ENCODE measurements at places on chromosomes 6 and 20. TPM values are rescaled to one million over a fixed set of nuclear protein-coding genes. Genes with fewer than 3 reads are reported as not detected.
A peak's percentile ranks its signal among the peaks of the same experiment; 100 is the strongest.

HNF4A gene
- not detected for total RNA-seq

CPNE5 gene
- 0.54 TPM for total RNA-seq

SLC22A16 gene
- total RNA-seq = not detected

FLRT3 gene
- total RNA-seq = 35.2 TPM

PAQR8 gene
- 10.7 TPM for total RNA-seq

- no peaks in the 10 kb centered on the region for H3K27me3 ChIP-seq
- H3K27ac ChIP-seq = no peak overlapping the region
- H3K4me3 ChIP-seq = no peak overlapping the region
- no peak for DNase-seq
- H3K4me1 ChIP-seq = no peaks in the 10 kb centered on the region
These were observed 139.6 kb downstream of the TFAP2B start for GRCh38 chr6:50958148-50958697.

DNA sequence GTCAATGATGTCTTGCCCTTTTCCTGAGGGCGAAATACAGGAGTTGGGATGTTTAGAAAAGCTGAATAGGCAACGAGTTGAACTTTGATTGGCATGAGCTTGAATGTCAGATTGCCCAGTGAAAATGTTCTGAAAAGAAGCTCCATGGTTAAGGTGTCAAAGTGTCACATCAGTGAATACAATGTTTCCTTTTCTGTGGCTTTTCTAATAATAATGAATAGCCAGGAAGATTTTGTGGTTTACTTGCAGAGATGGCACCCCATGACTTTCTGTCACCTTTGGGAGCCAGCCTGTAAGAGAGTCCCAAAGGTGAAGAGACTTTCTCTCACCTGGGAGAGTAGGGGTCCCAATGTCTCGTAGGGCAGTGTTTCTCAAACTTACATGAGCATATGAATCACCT is 119.2 kb downstream of the KCNQ5 start:
- no peaks in the 10 kb centered on the region for H3K4me1 ChIP-seq
- H3K27me3 ChIP-seq = peaks cover 4% of the 10 kb centered on the region
- H3K36me3 ChIP-seq = no peaks in the 10 kb centered on the region
- H3K27ac ChIP-seq = no peak overlapping the region

DNA sequence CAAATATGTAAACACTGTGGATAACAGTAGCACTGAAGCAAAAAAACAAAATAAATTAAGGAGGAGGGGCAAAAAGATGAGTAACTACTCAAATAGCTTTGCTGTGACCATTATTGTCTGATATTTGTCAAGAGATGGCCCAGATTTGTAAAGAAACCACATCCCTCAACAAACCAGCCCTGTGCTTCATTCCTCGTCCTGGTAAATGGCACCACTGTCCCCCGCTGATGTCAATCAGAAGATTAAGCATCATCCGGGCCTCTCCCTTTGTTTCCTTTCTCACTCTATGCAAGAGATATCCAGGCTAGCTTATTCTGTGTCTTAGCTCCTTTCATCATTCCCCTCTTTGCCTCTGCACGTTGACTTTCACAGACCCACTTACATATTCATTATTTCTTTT is 259.0 kb downstream of the SYNE1 start:
- H3K4me3 ChIP-seq = peak overlapping the region; percentile 18
- no peak for DNase-seq
- no peaks in the 10 kb centered on the region for H3K27me3 ChIP-seq
- H3K27ac ChIP-seq = no peak overlapping the region
- no peaks in the 10 kb centered on the region for H3K36me3 ChIP-seq

- H3K36me3 ChIP-seq = no peaks in the 10 kb centered on the region
- H3K27ac ChIP-seq = no peak overlapping the region
- peaks cover 5% of the 10 kb centered on the region for H3K27me3 ChIP-seq
- H3K4me3 ChIP-seq = no peak overlapping the region
- peak; percentile 25 for DNase-seq
These were observed 46.7 kb upstream of the MOCS1 start for GRCh38 chr6:39980839-39981580.
